Neural crest cell (in vitro differentiated cells): ENCODE measurements at places on chromosomes 7 and 10. TPM values are rescaled to one million over a fixed set of nuclear protein-coding genes. Genes with fewer than 3 reads are reported as not detected.

- no peak overlapping the region for H3K27ac ChIP-seq
- no peak overlapping the region for H3K4me3 ChIP-seq
- DNase-seq = no peak
- H3K36me3 ChIP-seq = peaks cover 8% of the 10 kb centered on the region
- H3K27me3 ChIP-seq = no peaks in the 10 kb centered on the region
These were observed 675.0 kb downstream of the CNTNAP2 start for GRCh38 chr7:146791344-146792285.

- no peak overlapping the region for H3K4me3 ChIP-seq
- no peaks in the 10 kb centered on the region for H3K36me3 ChIP-seq
- no peaks in the 10 kb centered on the region for H3K27me3 ChIP-seq
These were observed 418.3 kb downstream of the PLXDC2 start for GRCh38 chr10:20234579-20234978.

DNA sequence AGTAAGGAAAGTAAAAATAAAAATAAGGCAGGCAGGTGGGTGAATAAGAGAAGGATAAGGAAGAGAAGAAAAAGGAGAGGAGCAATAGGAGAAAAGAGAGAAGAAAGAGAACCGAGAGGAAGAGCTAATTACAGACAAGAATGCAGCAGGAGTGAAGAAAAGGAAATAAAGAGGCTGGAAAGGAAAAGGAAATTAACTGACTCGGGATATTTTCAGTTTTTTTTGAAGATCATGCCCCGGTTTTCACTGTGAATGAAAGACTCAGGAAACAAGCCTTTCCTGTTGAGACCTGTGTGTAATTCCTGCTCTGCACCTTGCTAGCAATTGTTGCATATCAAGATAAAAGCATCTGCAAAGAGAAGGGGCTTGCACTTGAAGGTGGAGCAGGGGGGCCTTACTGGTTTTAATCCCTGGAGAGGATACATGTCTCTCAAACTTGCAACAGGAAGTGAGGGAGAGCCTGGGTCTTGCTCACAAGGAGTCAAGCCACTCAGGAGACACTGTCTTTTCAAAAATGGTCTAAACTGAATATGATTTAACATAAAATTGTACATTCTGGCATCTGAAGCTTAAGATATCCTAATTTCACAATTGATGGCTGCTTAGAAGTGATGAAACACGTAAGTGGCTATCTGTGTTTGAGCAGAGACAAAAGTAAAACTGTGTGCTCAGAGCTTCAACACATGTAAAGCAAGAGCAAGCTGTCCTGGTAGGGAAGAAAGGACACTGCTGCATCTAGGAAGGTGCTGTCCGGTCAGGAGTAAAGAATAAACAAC is 157.6 kb downstream of the FAM107B start:
- peak overlapping the region; percentile 63 for H3K27ac ChIP-seq
- H3K27me3 ChIP-seq = no peaks in the 10 kb centered on the region
- DNase-seq = no peak
- H3K4me3 ChIP-seq = no peak overlapping the region
- H3K36me3 ChIP-seq = no peaks in the 10 kb centered on the region

- peaks cover 5% of the 10 kb centered on the region for H3K4me1 ChIP-seq
- H3K27me3 ChIP-seq = no peaks in the 10 kb centered on the region
- H3K36me3 ChIP-seq = peaks cover 2% of the 10 kb centered on the region
- no peak overlapping the region for H3K4me3 ChIP-seq
These were observed 4.1 kb upstream of the TAS2R5 start for GRCh38 chr7:141785706-141786552.

The SLC16A9 gene
- 21.0 and 23.1 TPM in 2 replicates for total RNA-seq

- no peaks in the 10 kb centered on the region for H3K27me3 ChIP-seq
- no peaks in the 10 kb centered on the region for H3K36me3 ChIP-seq
- H3K27ac ChIP-seq = no peak overlapping the region
- H3K4me3 ChIP-seq = no peak overlapping the region
- peaks cover 20% of the 10 kb centered on the region for H3K4me1 ChIP-seq
These were observed 39.9 kb downstream of the UNC5B start for GRCh38 chr10:71252220-71252619.

The KCNH2 gene
- 10.7 and 12.4 TPM in 2 replicates for total RNA-seq

GRCh38 chr7:27700501-27700900 is 37.8 kb upstream of the HIBADH start:
- H3K27me3 ChIP-seq = no peaks in the 10 kb centered on the region
- DNase-seq = no peak
- no peak overlapping the region for H3K4me3 ChIP-seq
- H3K4me1 ChIP-seq = peaks cover 3% of the 10 kb centered on the region
- no peaks in the 10 kb centered on the region for H3K36me3 ChIP-seq

The PRTFDC1 gene
- 26.7 and 32.0 TPM in 2 replicates for total RNA-seq

DNA sequence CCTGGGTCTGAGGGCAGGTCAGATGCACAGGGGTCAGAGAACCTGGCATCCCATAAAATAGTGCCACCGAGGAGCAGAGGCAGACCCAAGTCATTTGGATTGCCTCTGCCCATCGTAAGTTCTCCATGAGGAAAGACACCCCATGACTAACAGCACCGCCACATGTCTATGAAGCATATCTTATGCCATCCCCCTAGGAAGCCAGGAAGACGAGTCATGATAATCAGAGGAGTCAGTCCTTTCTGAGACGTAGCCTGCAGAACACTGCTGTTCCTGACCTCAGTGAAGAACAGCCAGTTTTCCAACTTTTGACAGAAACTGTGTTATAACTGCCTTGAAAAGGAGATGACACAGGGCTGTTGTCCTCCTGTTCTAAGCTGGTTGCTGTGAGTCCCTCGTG is 51.2 kb downstream of the INSYN2A start:
- peaks cover 37% of the 10 kb centered on the region for H3K4me1 ChIP-seq
- no peak overlapping the region for H3K4me3 ChIP-seq
- no peaks in the 10 kb centered on the region for H3K27me3 ChIP-seq

DNA sequence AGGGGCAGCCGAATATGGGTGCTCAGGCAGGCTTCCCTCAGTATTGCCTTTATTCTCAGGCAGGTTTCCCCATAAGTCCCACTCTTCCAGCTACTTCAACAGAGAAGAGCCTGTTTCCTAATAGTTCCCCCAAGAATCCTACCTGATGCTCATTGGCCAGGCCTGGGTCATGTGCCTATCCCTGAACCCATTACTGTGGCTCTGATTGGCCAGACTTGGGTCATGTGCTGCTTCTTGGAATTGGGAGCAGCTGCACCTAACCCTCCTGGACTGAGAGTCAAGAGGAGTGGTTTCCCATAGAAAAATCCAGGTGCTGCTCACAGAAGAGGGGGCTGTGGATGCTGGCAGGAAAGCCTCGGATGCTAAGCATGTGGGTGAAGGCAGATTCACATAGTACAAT is 21.7 kb downstream of the OPALIN start:
- no peak for DNase-seq
- H3K36me3 ChIP-seq = no peaks in the 10 kb centered on the region
- H3K27ac ChIP-seq = no peak overlapping the region
- peaks cover 17% of the 10 kb centered on the region for H3K4me1 ChIP-seq

The BMS1 gene
- total RNA-seq = 27.7 TPM in 2 replicates

DNA sequence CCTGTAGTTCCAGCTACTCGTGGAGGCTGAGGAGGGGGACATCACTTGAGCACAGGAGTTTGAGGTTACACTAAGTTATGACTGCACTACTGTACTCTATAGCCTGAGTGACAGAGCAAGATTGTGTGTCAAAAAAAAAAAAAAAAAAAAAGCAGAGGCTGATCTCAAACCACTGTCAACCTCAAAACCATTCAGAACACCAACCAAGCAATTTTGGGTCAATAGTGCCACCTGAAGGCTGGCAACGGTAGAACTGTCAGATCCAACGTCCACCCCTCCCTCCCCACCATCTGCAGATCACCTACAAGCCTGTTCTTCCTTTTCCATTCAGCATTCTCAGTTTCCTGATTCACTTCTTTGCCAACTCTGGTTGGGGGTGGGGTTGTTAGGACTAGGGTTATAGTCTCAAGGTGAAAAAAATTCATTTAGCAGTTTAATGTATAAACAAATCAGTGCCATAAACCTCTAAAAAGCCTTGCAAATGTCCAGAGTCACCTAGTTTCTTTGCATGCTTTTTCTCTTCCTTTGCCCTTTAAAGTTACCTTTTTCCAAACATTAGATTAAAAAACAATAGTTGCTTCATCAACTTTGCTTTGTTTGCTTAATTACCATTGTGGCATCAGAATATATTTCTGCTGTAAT is 2.6 kb downstream of the MRPS33 start:
- peaks cover 27% of the 10 kb centered on the region for H3K4me1 ChIP-seq
- H3K36me3 ChIP-seq = peaks cover 3% of the 10 kb centered on the region
- H3K4me3 ChIP-seq = peak overlapping the region; percentile 82
- no peak overlapping the region for H3K27ac ChIP-seq
- peak; percentile 59 for DNase-seq

DNA sequence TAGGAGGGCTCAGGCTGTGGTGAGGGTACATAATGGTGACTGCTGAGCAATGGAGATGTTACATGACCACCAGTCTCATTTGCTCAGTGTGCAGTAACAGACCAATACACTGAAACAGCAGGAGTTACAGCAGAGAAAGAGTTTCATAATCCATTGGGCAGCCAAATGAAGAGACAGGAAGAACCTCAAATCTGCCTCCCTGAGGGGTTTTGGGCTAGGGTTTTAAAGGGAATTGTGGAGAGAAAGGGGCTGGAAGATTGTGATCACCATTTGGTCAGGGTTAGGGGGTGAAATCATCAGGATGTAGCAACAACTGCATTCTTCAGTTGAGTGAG is 838.3 kb downstream of the GRID1 start:
- no peak overlapping the region for H3K27ac ChIP-seq
- no peak overlapping the region for H3K4me3 ChIP-seq
- H3K36me3 ChIP-seq = peaks cover 4% of the 10 kb centered on the region
- H3K27me3 ChIP-seq = no peaks in the 10 kb centered on the region

- no peak overlapping the region for H3K27ac ChIP-seq
- H3K36me3 ChIP-seq = peaks cover 4% of the 10 kb centered on the region
- no peak for DNase-seq
- peaks cover 12% of the 10 kb centered on the region for H3K4me1 ChIP-seq
- no peak overlapping the region for H3K4me3 ChIP-seq
- no peaks in the 10 kb centered on the region for H3K27me3 ChIP-seq
These were observed 12.5 kb downstream of the ATXN7L1 start for GRCh38 chr7:105863876-105864275.

The GALNT17 gene
- total RNA-seq = 10.4 and 11.0 TPM in 2 replicates

DNA sequence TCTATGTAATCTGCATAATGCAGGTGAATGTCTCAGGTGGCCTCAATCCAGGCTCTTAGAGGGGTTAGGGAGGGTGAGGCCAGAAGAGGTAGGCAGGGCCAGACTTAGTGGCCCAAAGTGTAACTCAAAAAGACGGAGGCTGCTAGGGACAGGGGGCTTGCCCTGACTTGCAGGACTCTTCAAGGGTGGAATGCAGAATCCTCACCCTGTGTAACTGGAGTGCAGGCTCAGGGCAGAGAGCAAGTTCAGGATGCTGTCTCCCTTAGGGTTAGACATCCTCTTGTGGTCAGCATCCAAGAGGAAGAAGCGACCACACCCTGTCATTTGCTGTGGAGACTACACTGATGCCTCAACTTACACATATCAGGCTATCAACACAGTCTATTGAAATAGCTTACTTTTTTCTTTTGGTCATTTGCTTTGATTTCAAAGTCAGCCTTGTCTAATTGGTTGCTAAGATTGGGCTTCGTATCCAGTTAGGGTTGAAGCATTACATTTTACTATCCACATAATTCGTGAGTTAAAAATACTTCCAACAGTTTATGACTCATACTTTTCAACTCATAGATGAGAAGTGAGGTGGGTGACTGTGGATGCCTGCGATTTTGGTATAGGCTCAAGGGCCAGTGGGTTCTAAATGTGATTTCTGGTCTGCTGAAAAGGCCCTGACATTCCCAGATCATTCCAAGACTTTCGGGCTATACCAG is 563.6 kb downstream of the SUGCT start:
- no peak overlapping the region for H3K27ac ChIP-seq
- peaks cover 9% of the 10 kb centered on the region for H3K4me1 ChIP-seq
- H3K36me3 ChIP-seq = no peaks in the 10 kb centered on the region

The PSD gene
- 36.1 and 37.4 TPM in 2 replicates for total RNA-seq

- H3K27me3 ChIP-seq = no peaks in the 10 kb centered on the region
- no peak for DNase-seq
- H3K27ac ChIP-seq = no peak overlapping the region
- no peaks in the 10 kb centered on the region for H3K36me3 ChIP-seq
- H3K4me3 ChIP-seq = no peak overlapping the region
These were observed 61.2 kb downstream of the BPGM start for GRCh38 chr7:134707663-134708378.

DNA sequence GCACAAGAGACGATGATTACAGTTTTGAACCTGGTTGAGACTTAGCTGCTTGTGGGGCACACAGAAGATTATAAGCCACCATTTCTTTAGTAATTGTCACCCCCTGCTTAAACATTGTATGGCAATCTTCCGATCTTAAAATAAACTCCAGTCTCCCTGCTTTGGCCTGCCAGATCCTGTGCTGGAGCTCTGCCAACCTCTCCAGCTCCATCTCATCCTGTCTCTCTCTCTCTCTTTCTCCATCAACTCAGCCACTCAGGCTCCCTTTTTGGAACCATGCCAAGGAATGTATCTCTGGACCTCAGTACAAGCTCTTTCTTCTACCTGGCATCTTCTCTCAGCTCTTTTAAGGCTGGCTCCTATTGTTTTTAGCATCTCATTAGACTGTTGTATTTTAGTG is 1053.2 kb downstream of the REEP3 start:
- no peak overlapping the region for H3K27ac ChIP-seq
- H3K36me3 ChIP-seq = no peaks in the 10 kb centered on the region
- H3K4me1 ChIP-seq = no peaks in the 10 kb centered on the region
- DNase-seq = no peak
- H3K27me3 ChIP-seq = no peaks in the 10 kb centered on the region
- H3K4me3 ChIP-seq = no peak overlapping the region

DNA sequence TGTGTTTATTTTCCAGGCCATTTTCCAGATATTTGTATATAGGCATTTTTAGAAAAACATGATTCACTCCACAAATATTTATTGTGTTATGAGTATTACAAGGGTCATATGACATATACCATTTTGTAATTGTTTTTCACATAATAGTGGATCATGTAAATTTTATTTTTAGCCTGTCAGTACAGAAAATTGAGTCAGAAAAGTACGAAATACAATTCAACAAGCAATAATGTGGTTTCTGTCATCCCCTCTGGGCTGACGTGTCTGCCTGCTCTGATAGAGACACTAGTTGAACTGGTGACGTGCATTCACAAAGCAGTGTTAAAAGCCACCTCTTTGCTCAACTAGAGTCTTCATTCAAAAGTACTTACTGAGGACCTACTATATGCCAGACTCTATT is 97.9 kb upstream of the STEAP1B start:
- H3K27ac ChIP-seq = no peak overlapping the region
- H3K4me3 ChIP-seq = no peak overlapping the region
- H3K4me1 ChIP-seq = no peaks in the 10 kb centered on the region
- no peaks in the 10 kb centered on the region for H3K36me3 ChIP-seq
- peaks cover under 1% of the 10 kb centered on the region for H3K27me3 ChIP-seq

The C10orf88 gene
- total RNA-seq = 11.8 and 13.5 TPM in 2 replicates

The H2AZ2 gene
- total RNA-seq = 351 and 353 TPM in 2 replicates

GRCh38 chr7:116213361-116214130 is 3.2 kb downstream of the TES start:
- H3K27me3 ChIP-seq = peaks cover 34% of the 10 kb centered on the region
- no peak overlapping the region for H3K4me3 ChIP-seq
- no peak for DNase-seq
- H3K4me1 ChIP-seq = peaks cover 22% of the 10 kb centered on the region
